Breast epithelium (tissue), 4 donors: ENCODE measurements at places on chromosomes 1 and 21. TPM values are rescaled to one million over a fixed set of nuclear protein-coding genes. Genes with fewer than 3 reads are reported as not detected.

DNA sequence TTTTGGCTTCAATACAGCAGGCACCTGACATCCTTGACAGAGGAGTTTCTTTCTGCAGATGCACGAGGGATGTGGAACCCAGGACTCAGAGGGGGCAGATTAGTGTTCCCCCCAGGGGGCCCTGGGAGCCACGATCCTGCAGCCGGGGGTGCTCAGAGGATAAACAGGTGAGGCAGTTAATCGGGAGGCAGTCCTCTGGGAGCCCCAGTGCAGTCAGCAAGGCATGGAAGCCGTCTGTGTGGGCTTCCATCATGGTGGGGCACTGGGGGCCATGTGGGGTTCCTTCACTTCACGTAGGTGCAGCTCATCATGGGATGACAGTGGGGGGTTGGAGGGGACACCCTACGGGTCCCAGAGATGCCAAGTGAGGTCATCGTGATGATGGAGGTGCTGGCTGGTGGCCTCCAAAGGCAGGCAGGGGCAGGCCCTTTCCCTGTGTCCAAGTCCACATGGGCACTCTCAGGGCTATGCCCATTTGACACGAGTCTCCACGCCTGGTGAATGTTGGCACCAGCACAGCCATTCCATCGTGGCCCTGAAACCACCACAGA is 59.3 kb upstream of the ABCG1 start:
- no peak for DNase-seq

GRCh38 chr1:207789792-207790787 is 38.2 kb downstream of the CD46 start:
- DNase-seq: no peak

DNA sequence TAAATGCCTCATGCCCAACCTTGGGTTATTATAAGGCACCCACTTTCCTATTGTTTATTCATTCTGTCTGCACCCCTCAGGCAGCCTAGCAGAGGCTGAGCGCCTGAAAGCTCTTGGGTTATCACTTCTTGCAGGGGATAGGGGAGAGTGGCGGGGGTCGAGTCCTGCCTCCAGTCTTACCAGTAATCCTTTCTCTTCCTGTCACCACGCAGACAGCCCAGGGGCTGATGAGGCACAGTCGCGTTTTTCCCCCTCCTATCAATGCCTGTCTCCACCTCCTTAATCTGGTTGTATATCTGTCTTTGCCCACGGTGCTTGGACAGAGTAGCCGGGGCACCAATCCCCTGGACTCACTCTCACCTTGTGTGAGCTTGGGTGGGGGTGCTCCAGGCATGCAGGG is 733.1 kb downstream of the MATN1 start:
- no peak for DNase-seq

GRCh38 chr1:15948595-15949452 is 27.1 kb downstream of the ZBTB17 start:
- no peak for DNase-seq

METTL13 gene
- total RNA-seq: 28.4 TPM

- no peak for DNase-seq
Measured at GRCh38 chr1:206732992-206733391, 37.6 kb upstream of the IL19 start.

DNA sequence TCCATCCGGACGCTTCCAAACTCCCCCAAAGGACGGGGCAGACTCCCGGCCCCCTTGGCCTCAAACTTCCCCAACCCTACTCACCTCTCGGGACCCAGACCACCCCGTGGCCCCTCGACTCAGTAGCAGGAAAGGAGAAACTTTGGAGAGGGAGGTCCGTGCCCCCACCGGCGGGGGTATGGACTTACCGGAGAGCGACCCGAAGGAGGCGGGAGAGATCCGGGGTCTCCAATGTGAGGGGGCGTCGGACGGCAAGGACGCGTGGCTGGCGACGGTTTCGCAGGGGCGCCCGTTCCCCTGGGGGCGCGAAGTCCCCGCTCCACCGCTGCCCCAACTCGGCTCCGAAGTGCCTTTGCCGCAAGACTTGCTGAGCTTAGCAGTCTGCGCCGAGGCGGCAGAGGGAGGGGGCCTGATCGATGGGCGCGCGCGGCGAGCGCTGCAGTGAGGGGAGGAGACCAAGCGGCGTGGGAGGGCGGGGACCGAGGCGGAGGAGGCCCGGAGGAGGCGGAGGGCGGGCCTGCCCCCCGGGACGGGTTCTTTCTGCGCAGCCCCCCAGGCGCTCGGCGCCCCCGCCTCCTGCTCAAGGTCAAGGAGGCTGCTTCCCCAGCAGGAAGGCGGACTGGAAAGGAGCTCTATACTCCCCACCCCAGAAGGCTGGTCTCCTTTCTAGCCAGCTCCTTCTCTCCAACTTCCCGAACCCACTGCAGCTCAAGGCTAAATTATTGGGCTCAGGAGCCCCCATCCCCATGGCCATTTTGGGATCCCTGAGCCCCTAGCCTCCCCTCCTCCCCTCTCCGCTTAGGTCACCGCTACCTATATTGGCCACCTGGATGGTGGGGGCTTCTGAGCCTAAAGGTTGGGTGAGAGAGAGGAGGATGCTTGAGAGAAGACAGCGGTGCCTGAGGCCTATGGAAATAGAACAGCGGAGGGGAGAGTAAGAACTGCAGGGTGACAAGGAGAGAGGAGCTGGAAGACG is at the start of gene SYT2:
Gene SYT2, minus strand, starts transcription at position 385 of the 976 bp plus-strand sequence. CDS start 104,682 bp downstream, outside the sequence.
- no peak for DNase-seq

DNA sequence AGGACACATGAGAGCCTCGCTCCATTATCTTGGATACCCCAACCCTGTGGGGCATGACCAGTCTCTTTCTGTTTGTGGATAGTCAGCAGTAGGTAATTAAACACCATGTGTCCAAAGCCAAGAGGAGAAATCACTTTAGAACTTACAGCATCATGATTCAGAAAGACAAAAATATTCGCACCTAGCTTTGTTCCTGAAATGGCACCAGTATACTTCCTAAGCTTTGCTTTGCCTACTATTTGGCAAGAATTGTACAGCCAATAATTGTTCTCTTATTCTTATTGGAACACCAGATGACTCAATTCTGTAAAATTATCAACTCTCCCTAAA is 24.2 kb downstream of the TNFRSF9 start:
- DNase-seq: no peak

GRCh38 chr1:50417946-50418599 is 5.2 kb downstream of the DMRTA2 start:
- no peak for DNase-seq

OR1C1 gene
- not detected for total RNA-seq
